WTC11 (cell line): ENCODE measurements at places on chromosomes 7 and 10. TPM values are rescaled to one million over a fixed set of nuclear protein-coding genes. Genes with fewer than 3 reads are reported as not detected.
A peak's percentile ranks its signal among the peaks of the same experiment; 100 is the strongest.

GRCh38 chr10:36303896-36304295 lies 661.8 kb upstream of the FZD8 start:
- peaks cover 15% of the 10 kb centered on the region for H3K4me1 ChIP-seq
- no peak overlapping the region for H3K4me3 ChIP-seq
- no peaks in the 10 kb centered on the region for H3K27me3 ChIP-seq

DNA sequence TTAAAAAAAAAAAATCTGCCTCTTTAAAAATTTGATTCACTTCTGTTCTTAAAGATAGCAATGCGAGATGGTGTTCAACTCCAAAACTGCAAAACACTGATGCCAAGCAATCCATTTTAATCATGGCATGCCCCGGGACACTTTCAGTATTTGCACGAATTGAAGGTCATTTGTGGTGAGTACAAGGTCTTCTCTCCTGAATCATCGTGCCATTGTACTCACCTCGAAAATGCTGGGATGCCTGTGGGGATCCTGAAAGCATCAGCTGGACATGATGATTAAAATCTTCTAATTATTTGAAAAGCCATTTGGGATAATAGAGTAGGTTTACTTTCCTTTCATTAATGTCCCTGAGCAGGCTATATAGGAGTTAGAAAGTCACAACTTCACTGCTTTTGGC lies 125.1 kb upstream of the NRP1 start:
- no peaks in the 10 kb centered on the region for H3K27me3 ChIP-seq
- no peaks in the 10 kb centered on the region for H3K4me1 ChIP-seq
- no peaks in the 10 kb centered on the region for H3K36me3 ChIP-seq
- H3K27ac ChIP-seq, result no peak overlapping the region
- H3K4me3 ChIP-seq, result no peak overlapping the region

- no peak overlapping the region for H3K4me3 ChIP-seq
- no peaks in the 10 kb centered on the region for H3K36me3 ChIP-seq
- no peak overlapping the region for H3K27ac ChIP-seq
- H3K4me1 ChIP-seq, result no peaks in the 10 kb centered on the region
These were observed 465.5 kb upstream of the KLF6 start for GRCh38 chr10:4250587-4250887.

DNA sequence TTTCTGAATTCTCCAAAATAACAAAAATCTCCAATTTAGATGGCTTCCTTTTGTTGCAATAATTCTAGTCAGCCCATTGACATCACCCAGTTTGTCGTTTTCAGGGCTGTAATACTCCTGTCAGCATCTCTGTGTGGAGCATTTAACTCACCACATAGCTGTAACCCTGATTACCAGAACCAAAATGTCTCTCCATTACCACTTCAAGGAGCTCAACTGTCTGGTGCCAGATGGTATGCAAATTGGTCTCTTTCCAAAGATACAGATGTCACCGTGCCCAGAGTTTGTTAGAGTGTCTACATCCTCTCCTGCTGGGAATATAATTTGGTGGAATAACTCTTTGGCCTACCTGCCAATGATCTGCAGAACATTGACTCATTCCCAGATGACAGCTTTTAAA lies 350.3 kb upstream of the POT1 start:
- 0 out of 2 replicates have a peak overlapping the region, but pooled peaks have one; percentile 57 for H3K27ac ChIP-seq
- peaks cover 22% of the 10 kb centered on the region for H3K4me1 ChIP-seq
- no peaks in the 10 kb centered on the region for H3K27me3 ChIP-seq
- no peak overlapping the region for H3K4me3 ChIP-seq
- no peak for DNase-seq

DNA sequence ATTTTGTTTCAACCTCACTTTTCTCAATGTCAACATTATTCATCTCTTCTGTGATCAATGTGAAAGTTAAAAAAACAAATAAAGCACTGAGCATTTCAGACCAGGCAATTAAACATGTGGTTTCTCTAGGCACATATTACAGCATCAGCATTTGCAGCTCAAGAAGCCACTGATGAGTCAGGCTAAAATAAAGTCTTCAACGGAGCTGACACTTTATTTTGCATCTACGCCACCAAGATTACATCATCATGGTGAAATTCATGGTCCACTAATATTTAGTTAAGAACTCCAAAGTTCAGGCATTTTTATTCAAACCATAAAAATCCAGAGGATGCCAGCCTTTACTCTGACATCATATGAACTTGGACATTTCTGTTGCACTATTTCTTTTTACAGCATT lies 33.0 kb downstream of the MAGI2 start:
- H3K27me3 ChIP-seq, result no peaks in the 10 kb centered on the region; the same call in 1 of the 2 replicates
- DNase-seq, result no peak
- H3K4me3 ChIP-seq, result no peak overlapping the region
- H3K4me1 ChIP-seq, result no peaks in the 10 kb centered on the region
- H3K36me3 ChIP-seq, result no peaks in the 10 kb centered on the region
- no peak overlapping the region for H3K27ac ChIP-seq

The NDUFB8 gene
- total RNA-seq, result 206 to 221 TPM (median 210 TPM) in 3 replicates

The TUBB8 gene
- 2.3 to 2.6 TPM (median 2.4 TPM) in 3 replicates for total RNA-seq

The SLC39A12 gene
- total RNA-seq, result not detected in 3 replicates

DNA sequence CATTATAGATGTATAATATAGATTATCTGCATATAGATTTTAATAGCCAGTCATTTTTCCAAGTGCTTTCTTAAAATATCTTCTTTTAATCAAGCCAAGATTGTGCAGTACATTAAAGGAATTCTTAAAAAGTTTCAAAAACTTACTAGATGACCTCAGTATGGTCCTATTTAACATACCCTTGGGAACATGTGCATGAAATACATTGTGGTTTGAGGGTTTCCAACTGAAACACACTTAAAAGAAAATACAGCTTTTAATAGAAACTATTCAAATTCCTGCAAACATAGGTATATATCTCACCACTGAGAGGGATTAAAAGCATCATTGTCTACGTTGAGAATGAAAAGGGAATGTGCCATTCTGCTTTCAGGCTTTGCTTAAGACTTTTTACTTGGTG lies 364.9 kb downstream of the SUGCT start:
- H3K36me3 ChIP-seq, result no peaks in the 10 kb centered on the region
- no peak overlapping the region for H3K27ac ChIP-seq
- no peak for DNase-seq
- H3K4me3 ChIP-seq, result no peak overlapping the region
- no peaks in the 10 kb centered on the region for H3K27me3 ChIP-seq
- no peaks in the 10 kb centered on the region for H3K4me1 ChIP-seq

The PLXNA4 gene
- 0.41 to 0.81 TPM (median 0.46 TPM) in 3 replicates for total RNA-seq

The MMD2 gene
- 0.09 TPM in 1 of 3 replicates, not detected in the others for total RNA-seq

GRCh38 chr7:155896531-155897263 lies 84.4 kb upstream of the SHH start:
- H3K27me3 ChIP-seq, result peaks cover 3% of the 10 kb centered on the region; the same call in 1 of the 2 replicates
- H3K36me3 ChIP-seq, result peaks cover 27% of the 10 kb centered on the region
- DNase-seq, result no peak
- no peak overlapping the region for H3K27ac ChIP-seq

DNA sequence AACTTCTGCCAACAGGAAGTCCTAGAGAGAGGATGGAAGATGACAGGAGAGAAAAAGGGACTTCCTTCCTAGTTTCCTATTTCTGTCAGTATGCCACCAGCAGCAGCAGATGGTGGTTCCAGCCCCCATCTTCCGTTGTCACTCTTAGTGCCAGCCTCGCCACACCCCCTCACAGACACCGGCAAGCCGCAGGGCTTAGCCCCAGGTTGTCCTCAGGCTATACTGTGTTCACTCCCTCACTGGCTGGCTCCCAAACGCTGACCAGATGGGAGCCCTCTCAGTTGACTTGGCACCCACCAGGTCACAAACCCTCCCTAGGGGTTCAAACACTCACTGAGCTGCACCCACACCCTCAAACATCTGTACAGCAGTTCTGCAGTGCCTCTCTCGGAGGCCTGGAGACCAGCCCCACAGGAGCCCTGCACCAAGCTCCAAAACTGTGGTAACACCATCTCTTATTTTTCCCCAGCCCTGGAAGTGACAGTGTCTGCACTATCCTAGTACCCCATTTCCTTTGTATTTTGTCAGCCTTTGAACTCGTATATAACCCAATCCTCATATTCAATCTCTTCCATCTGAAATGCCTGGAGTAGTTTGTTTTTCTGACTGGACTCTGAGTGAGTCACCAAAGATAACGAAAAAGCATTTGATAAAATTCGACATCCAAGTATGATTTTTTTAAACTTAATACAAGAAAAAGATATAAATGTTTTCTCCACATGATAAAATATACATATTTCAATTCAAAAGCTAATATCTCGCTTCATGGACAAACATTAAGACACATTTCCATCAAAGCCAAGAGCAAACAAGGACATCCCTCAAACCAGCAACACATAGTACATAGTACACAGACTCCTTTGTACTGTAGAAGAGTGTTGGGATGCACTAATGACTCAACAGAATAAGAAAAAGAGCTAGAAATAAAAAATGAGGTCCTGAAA lies 34.5 kb downstream of the SMURF1 start:
- H3K36me3 ChIP-seq, result no peaks in the 10 kb centered on the region
- no peak overlapping the region for H3K4me3 ChIP-seq
- DNase-seq, result no peak
- peak overlapping the region; percentile 24 for H3K27ac ChIP-seq
- peaks cover 65% of the 10 kb centered on the region for H3K4me1 ChIP-seq
- no peaks in the 10 kb centered on the region for H3K27me3 ChIP-seq

GRCh38 chr10:117710181-117710798 lies 167.7 kb downstream of the EMX2 start:
- peaks cover 3% of the 10 kb centered on the region; the same call in 1 of the 2 replicates for H3K27me3 ChIP-seq
- H3K4me3 ChIP-seq, result no peak overlapping the region
- peak; percentile 29 for DNase-seq
- H3K36me3 ChIP-seq, result no peaks in the 10 kb centered on the region
- H3K4me1 ChIP-seq, result peaks cover 11% of the 10 kb centered on the region

GRCh38 chr10:101221549-101221948 lies 7.7 kb downstream of the LBX1 start:
- peaks cover 98% of the 10 kb centered on the region for H3K27me3 ChIP-seq
- no peaks in the 10 kb centered on the region for H3K36me3 ChIP-seq
- DNase-seq, result no peak
- H3K4me1 ChIP-seq, result peaks cover 56% of the 10 kb centered on the region

- H3K4me3 ChIP-seq, result no peak overlapping the region
- peak overlapping the region; percentile 82; the same call in 1 of the 2 replicates for H3K27ac ChIP-seq
- peaks cover 15% of the 10 kb centered on the region for H3K36me3 ChIP-seq
- DNase-seq, result no peak
- peaks cover 44% of the 10 kb centered on the region for H3K4me1 ChIP-seq
These were observed 4.6 kb upstream of the C10orf95 start for GRCh38 chr10:102455893-102456471.

GRCh38 chr10:77744245-77744644 lies 106.6 kb upstream of the KCNMA1 start:
- no peaks in the 10 kb centered on the region; the same call in 1 of the 2 replicates for H3K27me3 ChIP-seq
- peaks cover 16% of the 10 kb centered on the region for H3K36me3 ChIP-seq
- no peak overlapping the region for H3K4me3 ChIP-seq
- no peaks in the 10 kb centered on the region for H3K4me1 ChIP-seq
- no peak for DNase-seq

DNA sequence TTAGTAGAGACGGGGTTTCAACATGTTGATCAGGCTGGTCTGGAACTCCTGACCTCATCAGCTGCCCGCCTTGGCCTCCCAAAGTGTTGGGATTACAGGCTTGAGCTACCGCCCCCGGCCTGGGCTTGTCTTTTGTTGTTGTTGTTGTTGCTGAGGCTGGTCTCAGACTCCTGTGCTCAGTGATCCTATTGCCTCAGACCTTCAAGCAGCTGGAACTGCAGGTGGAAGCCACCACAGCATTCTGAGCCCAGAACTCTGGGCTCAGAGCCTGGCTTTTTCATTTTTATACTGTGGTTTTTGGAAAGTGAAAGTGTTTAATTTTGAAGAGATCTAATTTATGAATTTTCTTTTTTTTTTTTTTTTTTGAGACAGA lies 16.2 kb upstream of the DNAJB6 start:
- H3K27me3 ChIP-seq, result no peaks in the 10 kb centered on the region
- H3K4me1 ChIP-seq, result peaks cover 38% of the 10 kb centered on the region
- H3K27ac ChIP-seq, result peak overlapping the region; percentile 96

The SPDYE2 gene
- 0.15 to 0.23 TPM in 2 of 3 replicates, not detected in the other for total RNA-seq
